ENCODE measurements at places on chromosomes 4 and X.

DNA sequence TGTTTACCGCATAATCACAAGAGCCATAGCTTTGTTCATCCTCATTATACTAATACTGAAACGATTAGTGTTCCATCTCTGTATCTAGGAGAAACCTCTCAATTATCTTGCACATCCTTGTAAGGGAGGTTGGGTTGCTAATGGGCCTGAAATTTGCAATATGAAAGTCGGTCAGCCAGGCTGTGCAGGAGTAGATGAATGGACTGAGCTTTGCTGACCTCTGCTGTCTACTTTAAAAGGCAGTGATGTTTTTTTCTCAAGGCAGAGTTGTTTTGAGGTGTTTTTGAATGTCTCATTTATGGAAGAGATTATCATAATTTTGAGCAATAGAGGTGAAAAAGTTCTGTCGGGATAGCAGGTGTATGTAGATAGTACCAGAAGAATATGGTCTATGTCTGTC is 47.9 kb upstream of the LINC00632 start:
- no peak for DNase-seq

DNA sequence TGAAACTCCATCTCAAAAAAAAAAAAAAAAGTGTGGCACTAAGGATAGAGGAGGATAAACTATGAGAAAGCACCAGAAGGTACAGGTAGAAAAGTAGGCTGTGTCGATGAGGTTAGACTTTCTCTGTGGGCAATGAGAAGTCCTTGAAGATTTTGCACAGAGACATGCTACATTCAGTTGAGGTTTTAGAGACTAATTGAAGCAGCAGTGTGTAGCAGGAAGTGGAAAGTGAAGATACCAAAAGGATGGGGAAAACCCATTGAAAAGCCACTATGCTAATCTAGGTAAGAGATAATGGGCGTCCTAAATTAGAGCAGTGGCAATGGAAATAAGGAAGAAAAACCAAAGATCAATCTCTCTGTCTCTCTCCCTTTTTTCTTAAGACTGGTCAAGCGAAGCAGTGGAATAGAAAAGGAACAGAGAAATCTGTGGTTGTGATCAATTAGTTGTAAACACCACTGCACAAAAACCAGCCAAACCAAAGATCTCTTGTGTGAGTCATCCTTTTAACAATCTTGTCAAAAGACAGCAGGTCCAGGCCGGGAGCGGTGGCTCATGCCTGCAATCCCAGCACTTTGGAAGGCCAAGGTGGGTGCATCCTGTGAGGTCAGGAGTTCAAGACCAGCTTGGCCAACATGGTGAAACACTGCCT is 3.5 kb downstream of the SPINK2 start:
- DNase-seq = no peak

DNA sequence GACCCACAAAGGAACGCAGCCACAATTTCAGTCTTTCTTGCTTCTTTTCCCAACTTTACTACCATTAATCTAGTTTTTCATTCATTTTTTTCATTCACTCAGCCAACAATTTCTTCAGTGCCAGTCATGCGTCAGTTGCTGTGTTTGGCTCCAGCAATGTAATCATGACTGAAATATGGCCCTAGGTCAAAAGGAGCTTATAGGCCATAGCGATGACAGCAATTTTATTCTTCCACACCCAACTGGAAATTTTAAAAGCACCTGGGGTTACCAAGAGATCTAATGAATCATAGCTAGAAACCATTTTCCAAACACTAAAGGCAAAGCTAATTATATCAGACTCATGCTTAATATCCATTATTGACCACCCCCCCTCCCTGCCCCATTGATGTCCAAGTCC is 29.8 kb upstream of the C1QTNF7 start:
- no peak for DNase-seq

DNA sequence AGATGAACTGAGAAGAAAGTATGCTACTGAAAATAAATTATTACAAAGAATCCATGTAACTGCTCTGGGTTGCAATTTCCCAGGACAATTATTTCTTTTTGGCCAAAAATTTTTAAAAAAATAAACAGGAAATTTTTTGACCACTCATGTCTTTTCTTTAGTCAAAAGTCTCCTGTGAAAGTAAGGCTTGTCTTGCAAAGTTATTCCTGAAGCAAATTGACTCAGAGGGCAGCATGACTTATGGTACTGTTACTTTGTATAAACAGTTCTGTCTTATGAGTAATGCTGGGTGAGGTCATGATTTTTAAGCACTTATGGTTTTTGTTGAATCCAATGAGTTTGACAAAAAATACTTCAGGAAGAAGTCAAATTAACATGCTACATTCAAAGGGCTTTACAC is 292.8 kb upstream of the ARSJ start:
- DNase-seq = no peak

DNA sequence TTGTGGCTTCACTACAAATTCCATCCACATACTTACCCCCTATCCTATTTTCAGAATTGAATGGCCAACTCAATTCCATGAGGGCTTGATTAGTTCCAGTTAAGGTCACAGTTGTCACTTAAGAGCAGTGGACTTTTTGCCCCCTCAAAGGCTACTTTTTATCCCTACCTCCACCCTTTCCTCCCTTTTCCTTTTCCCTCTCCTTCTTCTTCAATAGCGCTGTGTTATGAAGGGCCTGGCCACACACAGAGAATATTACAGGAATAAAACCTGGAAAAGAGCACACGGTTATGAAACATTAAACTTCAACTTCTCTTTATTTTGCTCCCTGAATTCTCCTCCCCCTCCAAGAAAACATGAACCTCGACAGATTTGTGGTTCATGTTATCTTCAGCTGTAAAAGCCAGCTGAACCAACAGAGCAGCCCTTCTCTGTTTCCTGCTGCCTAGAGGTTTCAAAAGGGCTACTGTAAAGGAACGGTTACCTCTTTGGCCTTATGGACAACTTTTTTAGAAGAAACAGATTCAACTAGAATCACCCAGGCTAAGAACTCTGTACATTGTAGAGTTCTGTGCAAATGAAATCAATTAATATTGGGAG is 87.0 kb upstream of the RPL34 start:
- no peak for DNase-seq

GRCh38 chr4:21896767-21897166 is 51.8 kb downstream of the KCNIP4 start:
- DNase-seq = no peak

DNA sequence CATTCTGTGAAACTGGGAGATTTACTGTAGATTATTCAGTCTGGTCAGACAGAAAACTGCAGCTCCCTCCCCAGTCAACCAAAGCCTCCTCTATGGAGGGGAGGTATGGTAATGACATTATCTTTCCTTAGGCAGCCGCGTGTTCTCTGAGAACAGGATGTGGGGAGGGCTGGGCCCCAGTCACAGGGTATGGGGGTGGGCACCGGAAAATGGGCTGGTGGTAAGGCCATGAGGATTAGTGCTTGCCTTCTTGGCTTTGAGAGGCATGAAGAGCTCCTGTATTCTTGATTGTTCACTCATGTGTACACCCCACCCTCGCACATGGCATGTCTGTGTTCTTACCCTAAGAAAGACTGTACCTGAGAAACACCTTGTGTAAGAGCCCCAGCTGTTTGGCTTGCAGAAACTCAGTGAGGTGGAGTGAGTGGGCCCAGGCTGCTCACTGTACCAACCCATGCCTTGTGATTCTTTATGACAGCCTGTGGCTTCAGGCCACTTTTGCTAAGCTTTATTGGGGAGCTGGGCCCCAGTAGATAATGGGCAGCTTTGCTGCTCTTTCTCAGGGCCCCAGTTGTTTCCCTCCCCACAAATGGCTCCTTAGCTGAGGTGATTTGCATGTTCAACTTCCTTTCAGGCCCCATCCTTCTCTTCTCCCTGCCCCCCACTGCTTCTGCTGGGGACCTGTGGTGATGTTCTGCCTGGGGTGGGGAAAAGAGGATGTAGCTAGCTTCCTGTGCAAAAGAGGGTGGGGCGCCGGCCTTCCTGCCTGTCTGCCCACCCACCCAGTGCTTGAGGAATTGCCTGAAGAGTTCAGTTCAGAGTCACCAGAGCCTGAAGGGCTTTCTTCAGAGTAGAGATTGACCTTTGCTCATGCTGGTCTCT is 30.7 kb downstream of the MSN start:
- DNase-seq = peak; percentile 89

GRCh38 chr4:33162122-33162521 is 2442.0 kb downstream of the PCDH7 start:
- DNase-seq = no peak

DNA sequence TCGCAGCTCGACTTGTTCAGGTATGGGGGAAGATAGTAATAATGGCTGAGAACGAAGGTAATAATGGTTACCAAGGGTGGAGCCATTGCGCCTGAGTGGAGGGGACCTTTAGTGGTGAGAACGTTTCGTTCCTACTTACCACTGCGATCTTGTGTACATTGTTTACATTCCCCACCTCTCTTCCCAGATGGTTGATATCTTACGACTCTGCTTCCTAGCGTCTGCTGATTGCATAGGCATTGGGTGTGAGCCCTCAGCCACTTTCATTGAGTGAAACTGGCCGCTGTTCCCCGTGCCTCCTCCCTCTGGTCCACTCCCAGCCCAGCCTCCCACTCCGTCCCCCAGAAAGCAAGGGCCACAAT is 850 bp downstream of the IGBP1 start:
- peak; percentile 48 for DNase-seq

DNA sequence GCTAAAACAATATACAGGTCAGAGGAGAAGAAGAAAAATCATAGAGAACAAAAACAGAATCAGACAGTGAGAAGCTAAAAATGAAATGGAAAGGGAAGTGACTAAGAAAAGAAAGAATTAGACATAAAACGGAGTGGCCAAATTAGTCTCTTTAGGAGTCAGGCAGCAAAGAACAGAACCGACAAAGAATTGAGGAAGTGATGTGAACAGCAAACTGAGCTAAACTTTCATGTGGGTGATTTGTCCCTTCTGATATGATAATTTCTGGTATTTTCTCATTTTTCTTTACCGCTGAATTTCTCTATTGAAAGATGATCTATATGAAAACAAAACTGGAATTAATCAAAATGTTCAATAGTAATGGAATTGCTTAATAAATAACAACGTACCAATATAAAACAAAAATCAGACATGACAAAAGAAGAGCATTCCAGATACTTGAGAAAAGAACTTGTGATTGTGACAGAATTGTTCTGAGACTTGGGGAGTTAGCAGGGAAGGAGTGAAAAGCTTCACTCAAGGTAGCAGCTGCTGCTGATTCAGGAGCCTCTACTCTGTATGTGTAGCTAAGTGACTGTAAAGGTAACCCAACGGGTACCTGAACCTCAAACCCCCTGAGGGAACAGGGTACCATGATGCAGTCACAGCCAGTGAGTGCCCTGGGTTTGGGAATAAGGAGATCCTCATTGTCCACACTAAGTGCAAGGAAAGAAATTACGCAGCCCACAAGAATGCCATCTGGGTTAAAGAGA is 8.8 kb downstream of the TAPT1 start:
- DNase-seq = no peak

DNA sequence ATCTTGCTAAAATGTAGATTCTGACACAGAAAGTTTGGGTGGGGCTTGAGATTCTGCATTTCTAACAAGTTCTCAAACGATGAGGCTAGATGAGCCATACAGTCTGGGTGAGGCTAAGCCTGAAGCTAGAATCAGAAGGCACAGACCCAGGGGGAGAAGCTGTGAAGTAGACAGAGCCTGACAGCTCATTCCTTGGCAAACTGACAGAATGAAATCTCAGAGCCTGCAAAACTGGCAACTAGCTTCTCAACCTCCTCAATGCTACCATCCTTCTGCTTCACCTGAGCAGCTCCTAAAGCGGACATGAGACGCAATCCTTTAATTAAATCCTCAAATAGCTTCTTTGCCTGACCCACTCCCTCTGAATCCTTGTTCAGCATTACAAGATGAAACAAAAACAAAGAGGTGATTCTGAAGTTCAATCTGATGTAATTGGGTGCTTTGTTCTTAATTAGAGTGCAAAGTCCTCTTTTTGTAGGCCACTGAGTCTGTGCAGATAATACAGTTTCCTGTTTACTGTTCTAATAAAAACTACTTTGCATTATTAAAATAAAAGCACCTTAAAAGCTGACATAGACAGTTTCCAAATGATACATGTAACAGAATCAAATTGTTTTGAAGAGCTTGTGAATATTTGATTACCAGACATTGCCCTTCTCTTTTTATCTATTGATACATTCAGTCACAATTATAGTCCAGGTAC is 71.0 kb upstream of the BMP2K start:
- DNase-seq = no peak

GRCh38 chr4:155600244-155600643 is 66.4 kb upstream of the GUCY1A1 start:
- DNase-seq = no peak

DNA sequence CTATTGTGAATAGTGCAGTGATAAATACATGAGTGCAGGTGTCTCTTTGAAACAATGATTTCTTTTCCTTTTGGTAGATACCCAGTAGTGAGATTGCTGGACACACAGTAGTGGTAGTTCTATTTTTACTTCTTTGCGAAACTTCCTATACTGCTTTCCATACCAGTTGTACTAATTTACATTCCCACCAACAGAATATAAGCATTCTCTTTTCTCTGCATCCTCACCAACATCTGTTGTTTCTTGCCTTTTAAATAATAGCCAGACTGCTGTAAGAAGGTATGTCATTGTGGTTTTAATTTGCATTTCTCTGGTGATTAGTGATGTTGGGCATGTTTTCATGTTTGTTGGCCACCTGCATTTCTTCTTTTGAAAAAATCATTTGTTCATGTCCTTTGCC is 105.9 kb downstream of the COL4A6 start:
- no peak for DNase-seq

GRCh38 chrX:49915361-49916222 is 6.8 kb upstream of the CLCN5 start:
- peak; percentile 76 for DNase-seq

GRCh38 chrX:150879855-150880807 is 18.3 kb downstream of the CD99L2 start:
- no peak for DNase-seq

DNA sequence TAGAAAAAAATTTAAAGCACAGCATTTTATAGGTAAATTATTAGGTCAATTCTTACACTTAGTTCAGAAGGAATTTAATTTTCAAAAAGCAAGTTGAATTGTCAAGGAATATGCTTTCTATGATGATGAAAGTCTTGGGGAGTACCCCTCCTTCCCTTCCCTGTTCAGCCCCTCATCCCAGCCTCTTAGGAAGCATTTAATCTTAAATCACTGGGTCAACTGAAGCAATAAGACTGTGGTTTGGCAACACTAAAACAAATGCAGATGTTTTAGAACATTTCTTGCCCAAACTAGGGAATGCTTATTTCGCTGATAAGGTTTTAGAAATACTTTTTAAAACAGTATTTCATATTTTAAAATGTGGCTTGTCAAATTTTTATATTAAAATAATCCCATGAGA is 19.1 kb upstream of the ARSJ start:
- no peak for DNase-seq

DNA sequence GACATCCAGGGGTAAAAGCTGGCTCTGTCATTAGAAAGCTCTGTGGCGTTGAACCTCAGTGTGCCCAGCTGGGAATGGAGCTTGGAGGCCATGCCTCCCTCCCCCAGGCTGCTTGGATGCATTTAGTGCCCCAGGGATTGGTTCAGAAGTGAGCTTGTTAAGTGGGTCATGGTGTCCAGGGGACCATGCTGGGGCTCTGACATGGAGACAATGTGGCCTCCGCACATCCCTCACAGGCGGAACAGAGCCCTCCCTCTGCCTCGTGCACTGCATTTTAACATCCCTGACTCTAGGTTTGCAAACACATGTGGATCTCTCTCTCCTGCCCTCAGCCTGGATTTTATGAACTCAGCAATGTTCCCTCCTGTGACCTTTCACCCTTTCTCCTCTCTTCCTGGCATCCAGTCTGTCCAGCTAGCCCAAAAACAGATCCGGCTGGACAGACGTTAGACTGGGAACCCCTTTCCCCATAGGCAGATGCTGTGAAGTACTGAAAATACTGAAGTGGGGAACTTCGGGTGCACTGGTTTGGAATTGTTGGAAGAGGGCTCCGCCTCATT is 81.5 kb downstream of the SORCS2 start:
- no peak for DNase-seq

- peak; percentile 12 for DNase-seq
These were observed 24.6 kb downstream of the UNC5C start for GRCh38 chr4:95524184-95524583.

Measured in NCI-H82 (cell line).